ENCODE measurements at places on chromosomes 2 and 18. TPM values are rescaled to one million over a fixed set of nuclear protein-coding genes. Genes with fewer than 3 reads are reported as not detected.
A peak's percentile ranks its signal among the peaks of the same experiment; 100 is the strongest.

IL36G gene
- polyA plus RNA-seq = not detected

GRCh38 chr2:3745920-3746319 is 42.5 kb downstream of the DCDC2C start:
- no peak for DNase-seq

DNA sequence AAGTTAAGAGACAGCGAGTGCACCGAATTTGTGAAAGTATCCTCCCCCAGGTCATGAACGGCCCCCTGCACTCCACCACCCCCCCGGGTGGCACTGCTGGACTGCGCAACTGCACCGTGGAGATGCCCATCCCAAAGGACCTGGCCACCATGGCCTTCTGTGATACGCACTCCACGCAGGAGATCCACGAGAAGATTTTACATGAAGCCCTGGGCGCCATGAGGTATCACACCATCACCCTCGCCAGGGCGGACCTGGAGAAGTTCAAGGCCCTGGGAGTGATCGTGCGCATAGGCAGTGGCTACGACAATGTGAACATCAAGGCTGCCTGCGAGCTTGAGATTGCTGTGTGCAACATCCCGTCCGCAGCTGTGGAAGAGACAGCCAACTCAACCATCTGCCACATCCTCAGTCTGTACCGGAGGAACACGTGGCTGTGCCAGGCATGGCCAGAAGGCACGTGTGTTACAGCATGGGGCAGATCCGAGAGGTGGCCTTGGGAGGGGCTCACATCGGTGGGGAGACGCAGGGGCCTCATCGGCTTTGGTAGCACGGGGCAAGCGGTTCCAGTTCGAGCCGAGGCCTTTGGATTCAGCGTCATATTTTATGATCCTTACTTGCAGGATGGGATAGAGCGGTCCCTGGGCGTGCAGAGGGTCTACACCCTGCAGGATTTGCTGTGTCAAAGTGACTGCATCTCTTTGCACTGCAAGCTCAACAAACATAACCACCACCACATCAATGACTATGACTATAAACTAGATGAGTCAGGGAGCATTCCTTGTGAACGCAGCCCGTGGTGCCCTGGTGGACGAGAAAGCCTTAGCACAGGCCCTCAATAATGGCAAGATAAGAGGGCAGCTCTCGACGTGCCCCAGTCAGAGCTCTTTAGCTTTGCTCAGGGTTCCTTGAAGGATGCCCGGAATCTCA is 290.8 kb upstream of the MC4R start:
- no peak for DNase-seq

GRCh38 chr2:69770193-69770702 is 28.3 kb downstream of the ANXA4 start:
- no peak for DNase-seq

DNA sequence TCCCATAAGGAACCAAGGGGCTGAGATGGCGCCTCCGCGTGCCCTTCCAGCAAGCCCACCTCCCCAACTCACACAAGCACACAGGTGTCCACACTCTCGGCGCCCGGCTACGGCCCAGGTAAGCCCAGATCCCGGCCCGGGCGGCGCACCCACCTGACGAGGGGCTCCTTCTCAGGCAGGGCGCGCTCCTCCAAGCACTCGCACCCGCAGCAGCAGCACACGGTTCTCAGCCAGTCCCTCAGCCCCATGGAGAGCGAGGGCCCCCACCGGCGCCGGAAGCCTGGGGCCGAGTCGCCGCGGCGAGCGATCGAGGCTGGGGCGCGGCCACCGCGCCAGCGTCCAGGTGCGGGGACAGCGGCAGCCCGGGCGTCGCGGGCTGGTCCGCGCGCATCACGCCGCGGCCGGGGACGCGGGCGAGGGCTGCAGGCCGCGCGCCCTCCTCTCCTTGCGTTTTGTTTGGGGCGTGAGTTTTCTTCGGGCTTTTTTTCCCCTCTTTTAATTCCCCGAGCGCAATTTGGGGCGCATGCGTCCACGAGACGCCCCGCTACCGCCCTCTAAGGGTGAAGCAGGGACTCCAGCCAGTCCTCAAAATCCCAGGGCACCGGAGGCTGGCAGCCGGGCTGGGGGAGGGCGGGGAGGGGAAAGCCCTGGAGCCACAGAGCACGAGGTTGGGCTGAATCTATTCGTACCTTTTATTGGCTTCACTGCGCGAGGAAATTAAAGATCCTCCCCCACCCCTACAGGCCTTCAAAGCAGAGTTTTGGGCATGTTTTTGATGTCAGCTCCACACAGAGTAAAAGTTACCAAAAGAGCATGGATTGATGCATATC is at the start of gene MREG:
Gene MREG (minus strand): TSS at position 472 of the 830 bp plus-strand sequence. CDS start 224 bp downstream, at position 248.
- DNase-seq = peak; percentile 72

DNA sequence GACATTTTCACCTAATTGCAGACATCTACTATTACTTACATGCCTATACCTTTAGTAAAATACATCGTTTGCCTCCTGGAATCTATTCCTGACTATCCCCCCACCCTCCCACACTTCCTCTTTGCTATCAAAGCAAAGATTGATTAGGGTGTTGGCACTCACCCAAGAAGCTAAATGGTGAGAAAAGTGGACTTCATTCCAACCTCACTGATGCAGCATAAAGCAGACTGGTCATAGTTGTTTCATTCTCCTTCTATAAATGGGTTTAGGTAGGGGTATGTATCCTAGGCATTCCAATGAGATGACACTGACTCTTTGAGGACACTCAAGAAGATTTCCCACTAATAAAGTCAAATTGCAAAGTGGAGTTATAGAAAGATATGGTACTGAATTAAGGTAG is 97.4 kb downstream of the LRP1B start:
- no peak for DNase-seq

GRCh38 chr2:20599001-20599600 is 51.8 kb downstream of the HS1BP3 start:
- DNase-seq = no peak
